Activated CD4-positive, alpha-beta T cell treated with anti-CD3 and anti-CD28 coated beads, Interleukin-2, amount 50 U/mL, for 16 hours (primary cell): ENCODE measurements at places on chromosomes 2 and 18.
A peak's percentile ranks its signal among the peaks of the same experiment; 100 is the strongest.

DNA sequence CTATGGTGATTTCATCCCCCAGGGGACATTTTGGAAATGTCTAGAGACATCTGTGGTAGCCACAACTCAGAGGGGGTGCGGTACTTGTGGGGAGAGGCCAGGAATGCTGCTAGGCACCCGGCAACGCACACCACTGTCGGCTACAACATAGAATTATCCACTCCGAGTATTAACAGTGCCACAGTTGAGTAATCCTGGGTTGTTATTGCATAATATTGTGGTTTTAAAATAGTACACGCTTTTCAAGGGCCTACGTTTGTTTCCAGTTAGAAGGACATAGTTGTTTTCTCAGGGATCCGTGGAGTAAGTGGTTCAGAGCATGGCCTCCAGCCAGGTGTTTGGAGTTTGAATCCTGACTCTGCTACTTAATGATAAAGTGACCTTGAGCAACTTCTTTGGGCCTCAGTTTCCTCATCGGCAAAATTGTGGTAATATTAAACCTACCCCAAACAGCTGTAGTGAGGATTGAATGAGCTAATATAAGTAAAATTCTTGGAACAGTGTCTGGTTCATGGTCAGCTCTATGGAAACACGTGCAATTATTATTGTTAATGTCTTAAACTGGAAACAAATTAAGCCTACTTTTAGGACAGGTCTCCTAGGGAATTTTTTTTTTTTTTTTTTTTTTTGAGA lies 24.5 kb downstream of the CYP27A1 start:
- peak; percentile 13 for DNase-seq

GRCh38 chr2:146984014-146984413 lies 860.8 kb upstream of the ACVR2A start:
- no peak for DNase-seq

GRCh38 chr2:13560322-13560721 lies 843.6 kb downstream of the TRIB2 start:
- no peak for DNase-seq

DNA sequence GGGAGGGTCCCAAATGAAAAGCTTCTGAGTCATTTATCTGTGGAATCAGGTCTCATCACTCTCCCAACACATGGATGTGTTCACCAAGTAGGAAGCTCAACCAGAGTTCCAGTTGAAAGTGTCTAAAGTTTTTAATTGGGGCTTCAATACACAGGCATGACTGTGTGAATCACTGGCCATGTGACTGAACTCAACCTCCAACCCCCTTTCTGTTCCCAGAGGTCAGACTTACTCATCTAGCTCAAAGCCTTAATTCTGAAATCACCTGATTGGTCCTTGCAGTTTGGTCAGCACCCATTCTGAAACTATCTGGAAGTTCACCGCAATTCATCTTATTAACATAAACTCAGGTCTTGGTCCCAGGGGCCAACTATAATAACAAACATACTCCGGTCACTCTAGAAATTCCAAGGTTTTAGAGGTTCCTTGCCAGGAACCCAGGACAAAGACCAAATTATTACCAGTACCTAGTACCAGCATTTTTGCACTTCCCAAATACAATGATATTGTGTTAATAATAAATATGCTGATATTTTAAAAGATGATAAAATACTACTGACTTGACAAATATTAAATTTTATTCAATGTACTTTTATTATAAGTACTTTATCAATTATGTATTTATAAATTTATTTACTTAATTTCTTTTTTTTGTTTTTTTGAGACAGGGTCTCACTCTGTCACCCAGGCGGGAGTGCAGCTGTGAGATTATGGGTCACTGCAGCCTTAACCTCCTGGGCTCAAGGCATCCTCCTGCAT lies 10.7 kb upstream of the RBM45 start:
- DNase-seq: no peak

DNA sequence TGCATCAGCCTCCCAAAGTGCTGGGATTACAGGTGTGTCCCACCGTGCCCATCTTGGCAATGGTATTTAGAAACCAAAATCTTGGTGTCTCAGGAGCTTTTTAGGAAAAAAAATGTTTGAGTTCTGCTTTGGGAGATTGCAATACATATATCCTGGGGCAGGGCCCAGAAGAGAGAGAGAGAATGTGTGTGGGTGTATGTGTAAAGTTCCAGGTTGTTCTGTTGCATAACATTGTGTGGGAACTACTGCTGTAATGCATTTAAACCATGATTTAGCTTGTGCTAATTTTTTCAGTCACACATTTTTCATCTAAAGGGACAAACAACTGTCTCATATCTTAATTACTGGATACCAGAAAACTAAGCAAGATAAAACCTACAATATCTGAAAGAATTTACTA lies 70.8 kb upstream of the NABP1 start:
- no peak for DNase-seq

DNA sequence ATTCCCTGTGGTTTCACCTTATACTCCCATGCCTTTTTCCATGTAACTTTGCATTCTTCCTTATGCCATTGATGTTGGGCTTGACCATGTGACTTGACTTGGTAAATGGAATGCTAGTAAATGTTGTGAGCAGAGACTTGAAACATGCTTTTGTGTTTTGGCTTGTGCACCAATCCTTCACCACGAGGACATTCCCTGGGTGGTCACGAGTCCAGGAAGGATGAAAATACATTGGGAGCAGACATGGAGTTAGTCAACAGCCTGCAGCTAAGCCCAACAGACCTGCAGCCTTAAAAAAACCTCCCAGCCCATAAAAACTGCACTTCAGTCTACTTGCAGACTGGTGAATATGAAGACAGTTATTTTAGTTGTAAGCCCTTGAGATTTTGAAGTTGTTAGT lies 116.5 kb upstream of the SPATS2L start:
- DNase-seq: no peak
